ENCODE measurements at places on chromosomes 12 and 14.
A peak's percentile ranks its signal among the peaks of the same experiment; 100 is the strongest.

- no peak for DNase-seq
These were observed 7.9 kb downstream of the EMP1 start for GRCh38 chr12:13204428-13204827.

GRCh38 chr14:59538936-59539335, 37.7 kb downstream of the CCDC175 start:
- no peak for DNase-seq

DNA sequence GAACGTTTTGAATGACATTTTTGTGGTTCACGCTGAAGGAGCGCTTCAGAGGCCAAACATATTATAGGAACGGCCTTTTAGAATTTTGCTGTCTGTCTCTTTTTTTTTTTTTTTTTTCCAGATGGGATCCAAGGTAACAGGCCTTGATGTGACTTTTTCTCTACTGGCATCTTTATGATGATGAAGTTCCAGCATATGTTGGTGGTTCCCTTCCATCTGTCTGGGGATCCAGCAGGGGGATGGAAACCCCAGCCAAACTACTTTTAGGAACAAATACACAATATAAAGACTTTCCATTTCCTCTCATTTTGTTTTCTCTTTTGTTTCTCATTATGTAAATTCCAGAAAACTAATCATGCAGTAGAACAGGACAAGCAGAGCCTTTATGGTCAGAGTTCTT, 239.3 kb upstream of the PRICKLE1 start:
- no peak for DNase-seq

DNA sequence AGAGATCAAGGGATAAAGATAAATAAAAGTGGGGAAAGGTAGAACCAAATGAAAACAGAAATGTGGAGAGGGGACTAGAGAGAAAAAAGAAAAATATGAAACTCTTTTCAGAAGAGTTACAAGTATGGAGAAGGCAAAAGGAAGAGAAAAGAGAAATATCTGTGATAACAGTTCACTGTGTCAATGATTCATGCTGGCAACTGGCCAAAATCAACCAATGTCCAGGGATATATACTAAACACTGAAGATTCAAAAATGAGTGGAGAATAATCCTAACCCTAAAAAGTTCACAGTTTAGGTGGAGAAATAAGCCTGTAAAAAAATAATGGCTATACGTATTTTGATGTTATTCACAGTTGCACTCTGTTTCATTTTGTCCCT, 372.3 kb upstream of the KITLG start:
- peak; percentile 45 for DNase-seq

GRCh38 chr12:60981473-60981872, 1278.7 kb upstream of the USP15 start:
- no peak for DNase-seq

GRCh38 chr12:1629338-1630132, 504 bp downstream of the WNT5B start:
- no peak for DNase-seq

GRCh38 chr12:64675795-64676194, 65.5 kb downstream of the RASSF3 start:
- DNase-seq, result peak; percentile 42

DNA sequence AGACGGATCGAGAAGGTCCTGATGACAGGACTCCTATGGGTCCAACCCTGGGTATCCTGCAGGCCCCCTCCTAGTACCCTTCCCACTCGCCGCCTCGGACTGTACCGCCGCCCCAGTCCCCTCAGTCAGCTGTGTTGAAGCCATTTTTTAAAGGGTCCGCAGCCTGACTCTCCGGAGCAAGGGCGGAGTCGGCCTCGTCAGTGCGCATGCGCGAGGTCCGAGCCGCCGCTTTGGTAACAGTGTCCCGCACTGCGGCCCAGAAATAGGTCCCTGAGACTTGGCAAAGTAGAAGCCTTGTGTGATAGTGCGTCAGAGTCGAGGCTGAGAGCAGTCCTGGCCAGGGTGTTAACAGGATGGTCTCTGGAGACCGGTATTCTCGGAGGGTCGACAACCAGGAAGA, 769.0 kb upstream of the ALG10B start:
- DNase-seq, result no peak

DNA sequence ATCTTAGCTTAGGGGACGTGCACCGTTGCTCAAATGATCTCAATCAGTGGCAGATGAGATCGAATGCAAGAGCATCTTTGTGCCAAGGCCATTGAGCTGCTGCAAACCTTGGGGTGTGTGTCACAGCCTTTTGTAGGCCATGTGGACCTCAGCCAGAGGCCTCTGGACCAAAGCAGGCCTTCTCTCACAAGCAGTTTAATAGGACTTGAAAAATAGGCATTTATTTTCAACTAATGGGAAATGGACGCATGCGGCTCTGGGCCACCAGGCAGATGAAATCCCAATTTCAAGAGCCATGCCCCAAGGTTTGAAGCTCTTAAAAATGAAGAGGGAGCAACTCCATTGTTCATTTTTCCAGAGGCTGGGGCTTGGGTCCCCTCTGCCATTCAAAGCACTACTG, 87.3 kb downstream of the TTC7B start:
- no peak for DNase-seq

- no peak for DNase-seq
These were observed 282.4 kb downstream of the DPF3 start for GRCh38 chr14:72611506-72611905.

- DNase-seq, result no peak
These were observed 17.4 kb downstream of the LRP6 start for GRCh38 chr12:12249216-12250050.

DNA sequence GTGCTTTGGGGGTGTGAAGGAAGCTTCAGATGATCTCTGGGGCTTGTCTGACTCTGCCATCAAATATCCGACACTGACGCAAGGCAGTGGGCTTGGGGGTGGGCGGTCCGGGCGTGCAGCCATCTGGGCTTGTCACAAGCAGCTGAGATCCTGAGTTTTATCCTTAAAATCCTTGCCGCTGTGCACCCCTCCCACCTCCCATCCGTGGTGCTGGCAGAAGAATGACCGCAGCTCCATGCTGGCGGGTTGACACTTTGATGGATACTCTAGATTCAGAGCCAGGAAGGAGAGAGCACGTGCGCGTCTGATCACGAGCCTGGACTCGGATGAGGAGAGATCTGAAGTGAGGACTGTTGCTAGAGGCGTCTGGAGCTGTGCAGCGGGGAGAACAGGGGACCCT, 3.0 kb downstream of the ZFYVE21 start:
- DNase-seq, result no peak

DNA sequence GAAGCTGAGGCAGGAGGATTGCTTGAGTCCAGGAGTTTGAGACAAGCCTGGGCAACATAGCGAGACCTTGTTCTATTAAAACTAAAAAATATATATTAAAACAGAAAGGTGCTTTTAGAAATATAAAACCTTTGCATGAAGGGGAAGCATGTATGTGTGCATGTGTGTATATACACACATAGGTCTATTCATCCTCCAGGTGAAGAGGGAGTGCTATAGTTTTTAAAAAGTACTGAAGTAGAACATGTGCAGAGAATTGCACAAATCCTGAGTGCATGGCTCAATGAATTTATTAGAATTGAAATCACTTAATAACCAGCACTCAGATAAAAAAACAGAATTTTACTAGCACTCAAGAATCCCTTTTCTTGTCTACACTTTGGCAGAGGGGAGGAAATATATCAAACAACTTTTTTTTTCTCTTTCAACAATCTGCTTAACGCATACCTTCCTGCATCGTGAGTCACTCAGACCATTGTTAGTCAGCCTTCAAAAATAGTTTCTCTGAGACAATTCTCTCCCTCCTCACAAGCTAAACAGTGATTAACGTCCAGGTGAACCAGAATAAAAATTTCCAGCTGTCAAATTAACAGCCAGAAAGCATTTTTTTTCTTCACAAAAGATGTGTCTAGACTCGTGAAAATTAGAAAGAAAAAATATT, 17.7 kb upstream of the NEDD1 start:
- no peak for DNase-seq

GRCh38 chr12:71857657-71858056, 18.1 kb downstream of the TBC1D15 start:
- DNase-seq, result no peak

DNA sequence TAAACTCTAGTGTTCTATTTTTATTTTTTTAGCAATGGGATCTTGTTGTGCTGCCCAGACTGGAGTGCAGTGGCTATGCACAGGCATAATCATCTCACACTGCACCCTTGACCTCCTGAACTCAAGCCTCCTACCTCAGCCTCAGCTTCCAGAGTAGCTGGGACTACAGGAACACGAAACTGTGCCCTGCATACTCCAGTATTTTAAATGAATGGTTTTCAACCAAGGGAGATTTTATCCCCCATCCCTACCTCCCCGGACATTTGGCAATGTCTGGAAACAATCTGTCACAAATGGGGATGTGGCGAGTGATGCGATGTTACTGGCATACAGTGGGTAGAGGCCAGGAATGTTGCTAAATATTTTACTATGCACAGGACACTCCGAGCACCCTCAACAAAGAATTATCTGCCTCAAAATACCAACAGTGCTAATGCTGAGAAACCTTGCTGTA, 2.1 kb downstream of the CBX5 start:
- DNase-seq, result no peak

DNA sequence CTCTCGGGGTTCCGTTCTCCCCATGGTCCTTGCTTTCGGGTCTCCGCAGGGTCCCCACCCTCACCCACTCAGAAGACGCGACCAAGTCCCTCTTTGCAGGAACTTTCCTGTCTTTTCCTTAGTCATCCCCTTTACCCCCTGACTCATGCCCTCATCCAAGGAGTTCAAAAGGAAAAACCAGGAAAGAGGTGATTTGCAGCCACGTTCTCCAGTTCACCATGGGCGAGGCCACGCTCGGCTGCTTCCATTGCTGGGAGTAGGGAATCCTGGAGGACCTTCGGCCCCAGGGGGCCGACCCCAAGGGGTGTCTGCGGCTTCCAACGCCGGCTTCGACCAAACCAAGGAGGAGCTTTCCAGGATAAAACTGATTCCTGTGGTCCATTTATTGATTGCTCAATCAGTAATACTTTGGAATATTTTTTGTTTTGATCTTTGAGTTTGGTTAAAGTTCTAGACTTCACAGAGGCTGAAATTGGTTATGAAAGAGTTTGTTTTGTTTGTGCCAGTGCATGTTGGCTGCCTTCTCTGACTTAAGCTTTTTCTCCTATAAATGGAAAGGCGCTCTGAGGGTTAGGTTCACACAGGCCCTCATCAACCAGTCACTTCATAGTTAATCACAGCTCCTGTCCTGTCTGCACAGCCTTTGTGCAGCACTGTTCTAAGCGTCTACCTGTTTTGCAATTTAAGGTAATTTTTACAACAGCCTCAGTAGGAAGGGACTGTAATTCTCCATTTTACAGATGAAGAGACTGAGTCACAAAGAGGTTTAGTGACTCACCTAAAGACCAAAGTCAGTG, 827 bp downstream of the ALDH2 start:
- DNase-seq, result no peak

GRCh38 chr12:113169697-113170096, 15.6 kb downstream of the DDX54 start:
- no peak for DNase-seq

- no peak for DNase-seq
These were observed 117.4 kb downstream of the MGAT4C start for GRCh38 chr12:86138770-86139169.

GRCh38 chr14:93061380-93062012, 54.2 kb downstream of the ITPK1 start:
- no peak for DNase-seq

GRCh38 chr14:29821242-29821641, 106.4 kb downstream of the PRKD1 start:
- no peak for DNase-seq

DNA sequence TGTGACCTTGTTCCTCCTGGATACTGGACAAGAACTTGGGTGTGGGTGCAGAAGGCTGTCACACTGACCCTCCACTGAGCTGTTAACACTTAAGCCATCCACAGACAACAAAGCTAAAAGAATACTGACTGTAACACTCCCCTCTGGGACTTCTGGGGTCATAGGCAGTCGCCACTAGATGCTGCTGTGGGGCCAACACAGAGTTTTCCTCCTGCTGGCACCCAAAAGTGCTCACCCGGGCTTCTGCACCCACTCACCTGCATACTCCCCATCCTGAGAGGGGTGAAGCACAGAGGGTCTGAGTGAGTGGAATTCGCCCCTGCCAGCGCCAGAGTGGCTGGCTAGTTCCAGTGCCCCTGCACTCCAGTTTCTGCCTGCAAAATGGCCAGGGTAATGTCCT, 422.4 kb upstream of the LMO3 start:
- DNase-seq, result no peak

- DNase-seq, result peak; percentile 23
These were observed 27.7 kb downstream of the CLMN start for GRCh38 chr14:95291859-95292542.

DNA sequence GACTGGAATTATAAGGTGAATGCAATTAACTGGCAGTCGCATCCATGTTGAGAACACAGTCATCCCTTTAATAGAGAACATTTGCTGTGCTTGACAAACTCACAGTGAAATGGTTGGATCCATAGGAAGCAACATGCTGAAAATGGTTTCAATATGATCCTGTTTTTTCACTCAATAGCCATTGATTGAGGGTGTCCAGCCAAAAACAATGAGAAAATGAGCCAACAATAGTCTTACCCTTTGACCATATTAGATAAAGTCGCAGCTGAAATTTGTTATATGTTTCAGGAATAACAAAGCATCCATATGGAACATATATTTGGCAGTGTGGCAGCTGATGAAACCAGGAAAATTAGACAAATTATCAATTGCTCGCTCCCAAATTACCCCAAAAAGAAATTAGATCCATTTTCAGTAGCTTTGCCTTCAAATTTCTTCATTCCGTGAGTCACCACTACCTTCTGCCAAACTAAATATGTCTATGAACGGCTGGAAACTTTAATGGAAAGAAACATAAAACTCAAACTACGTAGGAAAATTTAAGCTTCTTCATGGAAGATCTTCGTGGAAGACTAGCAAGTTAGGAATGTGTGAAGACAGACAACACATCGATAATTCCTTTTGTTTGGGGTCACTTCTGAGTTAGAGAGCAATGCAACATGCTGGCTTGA, 17.4 kb downstream of the IGF1 start:
- no peak for DNase-seq

DNA sequence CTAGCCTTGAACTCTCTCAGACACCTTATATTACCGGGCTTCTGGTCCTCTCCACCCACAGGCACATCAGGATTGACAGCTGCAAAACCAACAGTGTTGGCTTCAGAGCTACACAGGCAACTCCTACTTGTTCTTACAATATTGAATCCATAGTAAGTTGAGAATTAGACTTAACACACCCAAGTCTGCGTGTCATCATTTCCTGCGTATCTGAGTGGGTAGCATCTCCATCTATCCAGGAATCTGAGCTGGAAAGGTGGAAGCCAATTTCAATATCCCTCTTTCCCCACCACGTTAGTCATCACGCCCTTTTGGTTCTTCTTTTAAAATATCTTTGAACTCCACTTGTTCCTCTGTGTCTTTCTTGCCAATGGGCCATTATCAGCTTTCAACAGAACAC, 37.2 kb downstream of the NRXN3 start:
- DNase-seq, result no peak

GRCh38 chr14:25861406-25861805, 736.4 kb downstream of the NOVA1 start:
- DNase-seq, result no peak
